Mesenchymal stem cell (in vitro differentiated cells and primary cell): ENCODE measurements at places on chromosomes 7 and 10.

DNA sequence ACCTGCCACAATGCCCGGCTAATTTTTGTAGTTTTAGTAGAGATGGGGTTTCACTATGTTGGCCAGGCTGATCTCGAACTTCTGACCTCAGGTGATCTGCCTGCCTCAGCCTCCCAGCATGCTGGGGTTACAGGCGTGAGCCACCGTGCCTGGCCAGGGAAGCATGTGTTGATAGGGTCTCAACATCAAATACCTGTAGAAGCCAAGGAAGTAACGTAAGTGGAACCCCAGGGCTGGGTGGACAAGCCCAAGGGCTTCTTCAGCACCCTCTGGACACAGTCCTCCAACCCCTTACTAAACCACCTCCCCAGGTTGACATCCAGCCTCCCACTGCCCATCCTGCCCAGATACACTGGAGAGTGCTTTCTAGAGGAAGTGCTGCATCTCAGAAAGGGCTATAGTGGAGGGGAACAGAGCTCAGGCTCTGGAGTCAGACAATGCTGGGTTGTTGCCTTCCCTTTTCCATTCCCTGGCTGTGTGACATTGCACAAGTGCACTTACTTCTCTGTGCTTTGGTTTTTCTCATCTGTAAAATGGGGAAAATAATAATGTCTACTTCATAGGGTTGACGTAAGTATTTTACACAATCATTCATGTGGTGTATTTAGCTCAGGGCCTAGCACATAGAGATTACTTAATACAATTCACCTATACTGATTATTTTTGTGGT is 73.9 kb upstream of the KAT6B start:
- no peaks in the 10 kb centered on the region for H3K36me3 ChIP-seq
- DNase-seq = no peak
- no peak overlapping the region for H3K27ac ChIP-seq
- H3K4me3 ChIP-seq = no peak overlapping the region

DNA sequence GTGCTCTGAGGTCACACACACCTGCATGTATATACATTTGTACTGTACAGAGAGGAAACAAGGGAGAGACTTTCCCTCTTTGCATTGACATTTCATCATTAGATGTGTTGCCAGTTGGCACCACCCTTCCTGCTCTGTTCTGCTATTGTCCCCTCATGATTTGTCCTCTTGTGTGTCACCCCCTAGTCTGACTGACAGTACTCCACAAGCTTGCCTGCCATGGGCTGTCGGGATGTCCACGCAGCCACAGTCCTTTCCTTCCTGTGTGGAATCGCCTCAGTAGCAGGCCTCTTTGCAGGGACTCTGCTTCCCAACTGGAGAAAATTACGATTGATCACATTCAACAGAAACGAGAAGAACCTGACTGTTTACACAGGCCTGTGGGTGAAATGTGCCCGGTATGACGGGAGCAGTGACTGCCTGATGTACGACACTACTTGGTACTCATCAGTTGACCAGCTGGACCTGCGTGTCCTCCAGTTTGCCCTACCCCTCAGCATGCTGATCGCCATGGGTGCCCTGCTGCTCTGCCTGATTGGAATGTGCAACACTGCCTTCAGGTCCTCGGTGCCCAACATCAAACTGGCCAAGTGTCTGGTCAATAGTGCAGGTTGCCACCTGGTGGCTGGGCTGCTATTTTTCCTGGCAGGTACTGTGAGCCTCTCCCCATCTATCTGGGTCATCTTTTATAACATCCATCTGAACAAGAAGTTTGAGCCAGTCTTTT is 9.4 kb downstream of the CLDN12 start:
- DNase-seq = no peak
- H3K27ac ChIP-seq = no peak overlapping the region
- H3K27me3 ChIP-seq = no peaks in the 10 kb centered on the region
- no peaks in the 10 kb centered on the region for H3K4me1 ChIP-seq

DNA sequence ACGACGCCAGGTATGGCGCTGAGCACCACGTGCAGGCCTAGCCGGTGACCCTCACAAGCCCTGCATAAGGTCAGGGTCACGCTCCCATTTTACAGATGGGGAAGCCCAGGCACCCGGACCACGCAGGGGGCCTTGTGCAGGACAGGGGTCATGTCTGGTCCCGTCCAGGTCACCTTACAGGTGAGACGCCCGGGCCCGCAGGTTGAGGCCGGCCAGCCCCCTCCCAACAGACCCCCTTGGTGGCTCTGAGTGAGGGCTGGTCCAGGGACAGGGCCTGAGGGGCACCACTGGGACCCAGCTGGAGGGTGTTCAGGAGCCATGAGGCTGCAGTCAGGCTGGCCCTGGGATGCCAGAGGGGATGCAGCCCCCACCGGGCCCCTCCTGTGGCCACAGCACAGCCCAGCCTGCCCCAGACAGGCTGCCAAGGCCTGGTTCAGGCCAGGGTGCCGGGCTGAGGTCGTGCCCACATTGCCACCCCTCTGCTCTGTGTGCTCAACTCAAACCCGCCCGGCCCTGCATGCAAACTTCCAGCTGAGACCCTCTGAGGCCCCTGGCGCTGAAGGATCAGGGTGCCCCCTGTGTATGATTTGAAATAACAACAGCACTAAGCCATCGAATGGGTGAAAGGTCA is 69.0 kb downstream of the PWWP2B start:
- H3K4me3 ChIP-seq = no peak overlapping the region
- H3K4me1 ChIP-seq = peaks cover 3% of the 10 kb centered on the region
- no peak for DNase-seq

DNA sequence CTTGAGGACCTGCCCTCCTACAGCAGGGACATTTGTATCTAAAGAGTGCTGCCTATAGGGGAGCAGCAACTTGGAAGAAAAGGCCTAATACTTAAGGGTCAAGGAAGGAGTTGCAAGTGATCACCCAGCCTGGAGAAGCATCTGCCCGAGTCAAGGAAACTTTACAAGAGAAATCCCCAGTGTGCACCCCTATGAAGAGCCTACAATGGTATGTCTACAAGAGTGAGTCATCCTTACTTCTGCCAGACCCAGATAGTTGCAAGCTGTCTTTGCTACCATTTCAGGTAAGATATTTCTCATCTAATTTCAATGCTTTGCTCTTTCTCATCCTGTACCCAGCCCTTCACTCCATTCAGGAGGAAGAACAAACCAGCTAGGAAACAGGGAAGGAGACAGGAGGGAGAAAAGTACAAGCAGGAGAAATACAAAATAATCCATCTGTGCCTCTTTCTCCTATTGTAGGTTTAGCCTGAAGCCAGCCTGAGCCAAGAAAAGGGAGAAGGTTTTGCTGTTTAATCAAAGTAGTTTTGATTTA is 34.4 kb upstream of the AGR3 start:
- no peaks in the 10 kb centered on the region for H3K27me3 ChIP-seq
- H3K4me1 ChIP-seq = peaks cover 10% of the 10 kb centered on the region
- peak; percentile 84 for DNase-seq
- H3K36me3 ChIP-seq = no peaks in the 10 kb centered on the region
- no peak overlapping the region for H3K4me3 ChIP-seq
- peak overlapping the region; percentile 87 for H3K27ac ChIP-seq
